ENCODE measurements at places on chromosomes 4 and X.

GRCh38 chrX:96563646-96564045, 121.0 kb upstream of the DIAPH2 start:
- no peak for DNase-seq

DNA sequence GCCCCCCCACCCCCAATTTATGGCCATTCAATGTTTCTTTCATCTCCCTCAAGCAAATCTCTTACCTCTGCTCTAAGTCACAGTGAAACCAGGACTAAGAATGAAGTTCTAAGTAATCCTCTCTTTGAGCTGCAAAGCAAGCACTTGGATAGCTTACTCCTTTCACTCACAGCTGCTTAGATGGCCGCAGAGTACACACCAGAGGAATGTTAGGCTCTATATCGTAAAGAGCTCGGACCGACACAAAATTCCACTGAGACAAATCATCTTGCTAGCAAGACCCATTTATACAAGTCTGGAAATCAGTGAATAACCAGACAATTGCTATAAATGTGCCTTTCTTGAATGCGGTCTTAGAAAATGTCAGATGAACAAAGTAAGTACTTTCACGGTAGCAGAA, 135.0 kb downstream of the IDS start:
- no peak for DNase-seq

DNA sequence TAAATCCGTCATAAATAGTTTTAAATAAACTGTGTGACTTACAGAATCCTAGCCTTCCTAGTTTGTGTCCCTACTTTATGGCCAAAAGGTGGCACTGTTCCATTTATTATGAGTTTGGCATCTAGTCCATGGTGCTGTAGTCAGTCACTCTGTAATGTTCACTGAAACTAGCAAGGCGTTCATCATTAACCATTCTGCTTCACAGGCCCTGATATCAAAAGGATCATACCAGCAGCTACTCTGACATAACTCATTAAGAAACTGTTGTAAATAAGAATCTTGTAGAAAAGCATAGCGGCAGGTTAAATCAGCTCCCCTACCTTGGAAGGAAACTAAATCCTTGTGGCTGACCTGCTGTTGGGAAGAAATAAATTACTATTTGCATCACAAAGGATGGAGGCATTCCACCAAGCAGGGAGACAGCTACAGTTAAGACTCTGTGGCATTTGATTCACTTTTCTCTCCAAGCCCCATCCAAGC, 919.6 kb upstream of the DIAPH2 start:
- DNase-seq, result peak; percentile 10

DNA sequence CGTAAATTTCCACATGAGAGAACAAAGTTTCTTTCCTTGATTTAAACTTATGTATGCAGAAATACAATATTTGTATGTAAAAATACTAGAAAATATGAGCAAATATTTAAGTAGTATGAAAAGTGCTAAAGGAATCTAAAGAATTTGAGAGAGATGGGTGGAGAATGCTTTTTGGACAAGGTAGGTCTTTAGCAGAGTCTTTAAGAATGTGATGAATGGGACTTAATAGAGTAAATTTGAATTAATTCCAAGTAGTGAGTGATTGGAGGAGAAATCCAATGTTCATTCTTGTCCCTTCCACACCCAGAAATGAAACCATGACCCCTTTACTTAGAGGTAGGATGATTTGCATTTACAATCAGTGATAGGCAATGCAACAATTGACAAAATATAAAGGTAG, 570.9 kb upstream of the ZFP42 start:
- DNase-seq, result no peak

DNA sequence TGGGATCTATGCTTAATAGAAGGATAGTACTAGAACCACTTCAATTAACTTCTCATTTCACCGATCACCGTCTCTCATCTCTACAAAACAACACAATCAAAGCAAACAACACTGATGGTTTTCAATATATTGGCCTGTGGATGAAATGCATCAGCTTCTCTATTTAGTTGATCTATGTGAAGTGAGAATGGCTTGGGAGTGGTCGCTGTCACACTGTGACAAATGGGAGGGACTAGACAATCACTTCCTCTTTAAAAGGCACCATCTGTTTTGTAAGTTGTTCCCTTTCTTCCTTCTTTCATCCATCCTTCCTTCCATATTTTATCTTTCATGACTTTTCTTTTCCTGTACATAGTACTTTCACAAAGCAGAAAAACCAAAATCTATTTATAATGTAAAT, 23.9 kb upstream of the NWD2 start:
- no peak for DNase-seq

- DNase-seq, result no peak
Measured at GRCh38 chr4:94722748-94723147, 35.0 kb upstream of the BMPR1B start.

- no peak for DNase-seq
Measured at GRCh38 chr4:11483046-11483445, 54.4 kb upstream of the HS3ST1 start.

DNA sequence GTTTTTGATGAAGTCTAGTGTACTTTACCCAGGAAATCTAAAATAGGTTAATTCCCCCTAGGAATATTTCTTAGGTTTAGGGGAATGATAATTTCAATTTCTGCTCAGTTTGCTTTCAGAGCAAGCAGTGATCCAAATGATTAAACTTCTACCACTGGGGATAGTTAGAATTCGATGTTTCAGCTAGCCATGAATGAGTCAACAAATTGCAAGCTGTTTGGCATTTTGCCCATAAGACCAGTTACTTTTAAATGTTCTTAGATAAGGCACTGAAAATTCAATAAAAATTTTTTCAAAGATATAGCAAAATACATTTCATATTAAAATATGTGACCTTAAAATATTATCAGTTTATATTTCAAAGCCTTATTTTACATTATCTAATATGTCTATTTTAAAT, 993.6 kb downstream of the ARAP2 start:
- DNase-seq, result no peak

DNA sequence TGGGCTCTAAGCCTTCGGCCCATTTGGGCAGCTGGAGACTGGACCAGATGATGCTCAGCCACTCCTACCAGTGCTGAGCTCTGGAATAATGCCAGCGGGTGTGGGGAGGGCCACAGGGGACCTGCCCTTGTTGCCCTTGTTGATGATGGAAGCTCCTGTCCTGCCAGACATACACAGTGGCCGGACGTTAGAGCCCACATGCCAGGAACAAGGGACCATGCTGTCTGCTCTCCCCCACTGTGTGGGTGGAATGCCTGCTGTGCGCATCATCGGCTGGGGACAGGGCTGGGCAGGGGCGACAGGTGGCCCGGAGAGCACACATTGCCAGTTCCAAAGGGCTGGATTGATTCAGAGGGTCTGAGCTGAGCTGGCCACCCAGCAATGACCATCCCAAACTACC, 2.0 kb downstream of the ABLIM2 start:
- no peak for DNase-seq

DNA sequence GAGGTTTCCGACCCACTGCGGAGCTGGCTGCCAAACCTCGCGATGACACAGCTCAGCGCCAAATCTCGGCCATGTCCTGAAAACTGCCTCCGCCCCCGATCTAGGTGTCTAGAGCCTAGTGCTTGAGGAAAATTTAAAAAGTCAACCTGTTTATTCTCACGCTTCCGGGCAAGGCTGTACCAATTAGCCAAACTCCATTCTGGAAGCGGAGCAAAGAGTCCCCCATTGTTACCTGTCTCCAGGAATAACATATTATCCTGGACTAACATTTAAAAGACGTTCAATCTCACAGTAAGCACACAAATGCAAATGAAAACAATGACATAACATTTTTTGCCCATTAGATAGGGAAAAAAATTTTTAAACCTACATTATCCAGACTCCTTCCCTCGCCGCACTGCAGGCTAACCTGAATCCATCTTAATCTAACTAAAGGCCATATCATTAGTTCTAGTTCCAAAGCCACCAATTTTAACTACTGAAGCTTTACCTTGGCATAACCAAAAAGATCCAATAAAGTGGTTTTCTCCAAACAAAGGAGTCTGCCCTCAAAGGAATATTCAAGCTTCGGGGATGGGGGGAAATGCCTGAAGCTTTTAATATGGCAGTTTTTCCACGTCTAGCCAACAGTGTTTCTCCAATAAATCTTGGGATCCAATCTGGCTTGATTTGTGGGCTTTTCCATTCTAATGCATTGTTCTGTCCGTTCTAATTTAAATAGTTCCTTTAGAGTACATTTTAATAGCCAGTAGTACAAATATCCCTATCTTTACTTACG, 1.9 kb downstream of the HUWE1 start:
- DNase-seq, result no peak

DNA sequence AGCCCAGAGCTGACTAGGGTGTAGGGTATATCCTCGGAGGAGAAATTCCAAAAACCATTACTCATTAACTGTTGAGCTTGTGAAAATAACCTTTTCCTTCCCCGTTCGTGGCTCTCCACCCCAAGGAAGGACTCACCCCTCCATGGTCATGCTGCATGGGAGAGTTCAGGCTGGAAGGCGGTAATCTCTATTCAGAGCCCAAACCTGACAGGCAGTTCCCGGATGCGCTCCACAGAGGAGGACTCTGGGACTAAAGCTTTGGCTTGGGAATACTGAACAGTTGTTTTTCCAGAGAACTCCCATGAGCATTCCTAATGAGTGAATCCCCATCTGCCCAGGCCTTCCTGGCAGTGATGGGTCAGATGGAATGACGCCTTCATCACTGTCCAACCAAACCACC, 125.4 kb downstream of the BCOR start:
- no peak for DNase-seq

- DNase-seq, result no peak
Measured at GRCh38 chrX:17594693-17595092, 142.6 kb upstream of the SCML1 start.

DNA sequence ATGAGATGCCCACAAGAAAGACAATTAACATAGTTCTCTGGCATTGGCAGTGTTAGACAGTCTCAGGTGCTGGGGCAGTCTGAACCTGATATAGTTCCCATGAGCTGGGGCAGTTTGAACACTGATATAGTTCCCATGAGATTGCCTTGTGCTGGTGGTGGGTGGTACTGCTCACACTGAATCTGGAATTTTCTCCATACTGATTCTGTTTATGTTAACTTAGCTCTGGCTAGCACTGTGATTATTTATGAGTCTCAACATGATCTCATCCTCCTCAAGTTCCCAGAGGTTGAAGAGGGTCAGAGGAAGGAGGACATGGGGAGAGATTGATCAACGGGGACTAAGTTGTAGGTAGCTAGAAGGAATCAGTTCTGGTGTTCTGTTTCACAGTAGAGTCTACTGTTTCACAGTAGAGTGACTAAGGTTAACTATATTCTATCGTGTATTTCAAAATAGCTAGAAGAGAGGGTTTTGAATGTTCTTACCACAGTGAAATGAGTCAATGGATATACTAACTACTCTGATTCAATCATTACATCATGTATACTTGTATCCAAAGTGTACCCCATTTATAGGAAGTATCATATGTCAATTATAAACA, 379.9 kb downstream of the ADAM29 start:
- no peak for DNase-seq

GRCh38 chr4:144614850-144615585, 30.9 kb upstream of the HHIP start:
- no peak for DNase-seq

- DNase-seq, result no peak
Measured at GRCh38 chr4:136328131-136328530, 1204.2 kb downstream of the PCDH18 start.

DNA sequence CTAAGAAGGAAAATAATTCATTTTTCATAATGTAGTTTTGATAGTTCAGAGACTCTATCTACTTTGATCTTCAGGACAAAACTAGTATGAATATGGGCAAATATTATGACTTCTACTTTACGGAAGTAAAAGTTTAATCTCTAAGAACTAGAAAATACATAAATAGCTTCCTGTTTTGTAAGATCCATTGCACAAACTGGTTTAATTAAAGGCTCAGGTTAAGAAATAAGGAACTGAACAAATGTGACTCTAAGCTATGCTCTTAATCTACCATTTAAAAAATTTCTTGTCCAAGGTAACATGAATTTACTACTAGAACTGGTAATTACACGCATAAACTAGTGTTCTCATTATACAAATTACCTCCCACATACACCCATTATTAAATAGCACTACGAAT, 360.6 kb downstream of the INPP4B start:
- DNase-seq, result no peak

DNA sequence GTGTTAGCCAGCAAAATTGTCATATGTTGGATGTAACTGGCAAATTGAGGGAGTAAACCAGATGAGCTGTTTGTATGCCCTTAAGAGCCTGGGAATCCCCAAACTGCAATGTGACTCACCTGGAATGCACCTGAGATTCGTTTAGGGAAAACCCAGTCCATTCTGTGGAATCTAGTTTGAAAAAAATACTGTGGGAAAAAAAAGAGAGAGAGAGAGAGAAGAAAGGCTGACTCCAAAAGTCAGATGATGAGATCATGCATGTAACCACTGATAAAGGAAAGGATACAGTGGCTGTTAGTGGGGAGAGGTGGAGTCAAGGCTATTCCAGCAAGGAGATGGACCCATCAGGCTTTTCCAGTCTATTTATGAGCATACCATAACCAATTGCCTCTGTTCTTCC, 48.5 kb downstream of the SLC9A7 start:
- no peak for DNase-seq

DNA sequence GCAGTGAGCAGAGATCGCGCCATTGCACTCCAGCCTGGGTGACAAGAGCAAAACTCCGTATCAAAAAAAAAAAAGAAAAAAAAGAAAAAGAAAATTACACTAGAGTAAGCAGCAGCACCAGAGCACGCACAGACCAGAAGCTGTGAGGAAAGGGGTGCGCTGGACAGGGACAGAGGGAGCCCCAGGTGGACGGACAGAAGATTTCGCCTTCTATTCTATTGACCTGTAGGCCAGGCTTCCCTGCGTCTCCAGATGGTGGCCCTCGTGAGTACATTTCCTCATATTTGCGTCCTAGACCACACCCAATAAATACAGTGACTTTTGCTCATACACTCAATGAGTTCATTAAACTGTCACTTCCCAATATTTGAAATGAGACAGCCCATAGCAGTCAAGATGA, 19.1 kb downstream of the MTNR1A start:
- no peak for DNase-seq

- DNase-seq, result no peak
Measured at GRCh38 chr4:52638717-52639116, 20.4 kb downstream of the USP46 start.

GRCh38 chrX:47898024-47898423, 61.3 kb downstream of the ZNF81 start:
- no peak for DNase-seq

DNA sequence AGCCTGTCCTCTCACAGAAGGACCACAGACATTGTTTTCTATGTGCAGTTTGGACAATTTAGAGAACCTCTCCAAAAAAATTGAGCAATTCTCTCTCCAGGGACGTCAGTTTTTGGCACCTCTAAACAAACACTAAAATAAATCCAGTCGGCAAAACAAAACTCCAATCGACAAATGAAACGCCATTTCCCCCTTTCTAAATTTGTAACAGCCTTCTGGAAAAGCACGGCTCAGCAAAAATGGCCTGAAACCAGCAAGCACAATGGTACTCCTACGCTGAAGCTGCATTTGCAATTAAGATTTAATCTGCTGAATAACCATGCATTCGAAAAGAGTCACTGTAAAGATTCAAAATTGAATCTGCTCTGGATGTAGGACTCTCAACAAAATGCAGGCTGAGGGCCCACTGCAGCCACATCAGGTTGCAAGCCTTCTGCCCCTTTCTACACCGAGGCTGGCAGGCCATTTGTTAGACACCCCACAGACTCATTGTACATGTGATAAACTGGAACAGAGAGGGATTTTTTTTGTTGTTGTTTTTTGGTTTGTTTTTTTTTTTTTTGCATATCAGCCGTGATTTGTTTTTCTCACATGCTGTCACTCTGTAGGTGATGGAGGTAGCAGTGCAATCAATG, 79.9 kb upstream of the MAP3K15 start:
- no peak for DNase-seq

GRCh38 chrX:17072721-17073230, 126.3 kb downstream of the REPS2 start:
- DNase-seq, result no peak

- no peak for DNase-seq
Measured at GRCh38 chrX:111151764-111152163, 55.8 kb downstream of the PAK3 start.
